ENCODE measurements at places on chromosomes 3 and 15. TPM values are rescaled to one million over a fixed set of nuclear protein-coding genes. Genes with fewer than 3 reads are reported as not detected.

GRCh38 chr3:47594792-47595191 lies 16.1 kb upstream of the CSPG5 start:
- no peak for DNase-seq

C15orf62 gene
- polyA plus RNA-seq: 2.1 TPM

RAB7A gene
- 259 TPM for polyA plus RNA-seq

GRCh38 chr15:71334873-71335272 lies 219.6 kb downstream of the THSD4 start:
- DNase-seq: no peak

- no peak for DNase-seq
Measured at GRCh38 chr3:195425849-195426248, 17.0 kb downstream of the ACAP2 start.

DNA sequence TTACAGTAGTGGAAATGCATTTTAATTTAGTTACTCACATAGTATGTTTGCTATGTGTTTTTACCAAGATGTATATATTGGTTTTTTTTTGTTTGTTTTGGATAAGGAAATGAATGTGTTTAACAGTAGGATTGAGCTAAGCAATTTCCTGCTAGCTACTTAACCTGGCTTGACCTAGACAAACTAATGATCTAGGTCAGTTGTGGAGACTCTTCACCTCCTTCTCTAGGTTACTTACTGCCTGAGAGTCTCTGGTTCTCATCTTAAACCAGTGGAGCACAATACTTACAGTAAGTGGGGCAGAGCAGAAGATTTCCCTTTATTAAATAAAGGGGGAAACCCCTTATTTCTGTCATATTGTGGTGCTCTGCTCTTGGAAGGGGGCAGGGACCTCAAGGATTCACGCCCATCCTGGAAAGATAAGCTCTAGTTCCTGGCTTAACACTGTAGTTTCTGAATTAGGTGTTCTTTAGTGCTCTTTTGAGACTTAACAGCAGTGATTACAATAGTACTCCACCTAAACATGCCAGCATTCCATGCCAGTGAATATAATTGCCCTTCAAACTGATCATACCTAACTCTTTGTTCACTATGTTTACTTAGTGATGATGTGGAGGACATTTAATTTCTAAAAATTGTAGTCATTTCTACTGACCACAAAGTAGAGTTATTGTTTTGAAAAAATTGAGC lies 79.9 kb downstream of the UBP1 start:
- DNase-seq: no peak

GRCh38 chr3:48407542-48408099 lies 22.3 kb downstream of the PLXNB1 start:
- DNase-seq: no peak

- DNase-seq: peak; percentile 57
Measured at GRCh38 chr15:67456677-67457529, 64.0 kb upstream of the C15orf61 start.
